IPS DF 6.9 (cell line): ENCODE measurements at places on chromosomes 7 and 10.

- no peak for DNase-seq
These were observed 46.4 kb upstream of the DPYSL4 start for GRCh38 chr10:132140167-132140925.

DNA sequence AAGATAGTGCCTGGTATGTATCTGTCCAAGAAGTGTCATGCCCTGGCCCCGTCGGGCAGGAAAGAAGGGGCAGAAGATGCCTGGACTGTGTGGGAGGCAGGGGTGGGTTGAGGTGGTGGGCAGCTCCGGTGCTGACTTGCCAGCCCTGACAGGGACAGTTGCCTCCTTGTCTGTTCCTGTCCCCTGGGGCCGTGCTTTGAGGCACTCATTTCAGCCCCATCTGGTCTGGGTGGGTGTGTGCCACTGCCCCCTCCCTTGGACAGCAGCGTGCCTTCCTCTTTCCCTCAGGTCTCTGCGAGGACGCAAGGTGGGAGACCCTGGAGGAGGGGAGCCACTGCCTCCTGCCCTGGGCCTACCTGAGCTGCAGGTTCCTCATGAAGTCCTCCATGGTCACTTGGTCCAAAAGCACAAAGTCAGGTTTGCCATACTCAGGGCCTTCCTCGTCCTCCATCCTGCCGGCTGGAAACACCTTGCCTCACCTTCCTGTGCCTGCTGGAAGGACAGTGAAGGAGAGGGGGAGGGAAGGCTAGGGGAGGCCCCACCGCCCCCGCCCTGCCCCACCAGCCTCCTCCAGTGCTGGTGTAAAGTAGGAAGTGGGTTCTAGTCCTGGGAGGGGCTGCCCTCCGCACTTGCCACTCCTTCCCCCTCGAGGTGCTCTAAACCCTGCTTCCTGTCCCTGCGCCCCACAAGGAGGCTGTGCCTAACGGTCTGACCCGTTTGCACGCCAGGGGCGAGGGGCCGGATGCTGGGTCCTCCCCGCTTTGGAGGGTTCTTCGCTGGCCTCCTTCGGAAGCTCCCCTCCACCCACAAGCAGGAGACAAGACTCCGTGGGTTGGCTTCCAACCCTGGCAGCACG lies at the start of gene MYO1G:
MYO1G (minus strand) TSS at position 505 of the 856 bp plus-strand sequence; CDS start at position 451, 54 bp downstream.
- DNase-seq, result no peak

DNA sequence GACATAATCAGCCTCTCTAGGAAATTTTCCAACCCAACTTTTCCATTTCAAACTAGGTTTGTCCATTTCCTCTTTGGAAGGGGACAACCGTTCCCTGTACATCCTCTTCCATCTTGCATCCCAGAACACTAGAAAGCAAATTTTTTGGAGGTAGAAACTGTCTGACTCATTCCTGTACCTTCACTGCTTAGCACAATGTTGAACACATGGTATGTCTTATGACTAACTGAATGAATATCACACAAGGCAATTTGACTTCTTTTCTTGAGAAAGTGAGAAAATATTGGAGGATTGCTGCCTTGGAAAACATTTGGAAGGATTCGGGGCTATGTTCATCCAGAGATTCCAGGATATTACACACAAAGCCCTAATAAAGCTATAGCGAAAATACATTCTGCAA lies 289.1 kb downstream of the FGFR2 start:
- no peak for DNase-seq

GRCh38 chr10:17443707-17444387 lies 10.5 kb downstream of the ST8SIA6 start:
- no peak for DNase-seq

GRCh38 chr10:112716076-112716475 lies 234.0 kb upstream of the TCF7L2 start:
- DNase-seq, result no peak

DNA sequence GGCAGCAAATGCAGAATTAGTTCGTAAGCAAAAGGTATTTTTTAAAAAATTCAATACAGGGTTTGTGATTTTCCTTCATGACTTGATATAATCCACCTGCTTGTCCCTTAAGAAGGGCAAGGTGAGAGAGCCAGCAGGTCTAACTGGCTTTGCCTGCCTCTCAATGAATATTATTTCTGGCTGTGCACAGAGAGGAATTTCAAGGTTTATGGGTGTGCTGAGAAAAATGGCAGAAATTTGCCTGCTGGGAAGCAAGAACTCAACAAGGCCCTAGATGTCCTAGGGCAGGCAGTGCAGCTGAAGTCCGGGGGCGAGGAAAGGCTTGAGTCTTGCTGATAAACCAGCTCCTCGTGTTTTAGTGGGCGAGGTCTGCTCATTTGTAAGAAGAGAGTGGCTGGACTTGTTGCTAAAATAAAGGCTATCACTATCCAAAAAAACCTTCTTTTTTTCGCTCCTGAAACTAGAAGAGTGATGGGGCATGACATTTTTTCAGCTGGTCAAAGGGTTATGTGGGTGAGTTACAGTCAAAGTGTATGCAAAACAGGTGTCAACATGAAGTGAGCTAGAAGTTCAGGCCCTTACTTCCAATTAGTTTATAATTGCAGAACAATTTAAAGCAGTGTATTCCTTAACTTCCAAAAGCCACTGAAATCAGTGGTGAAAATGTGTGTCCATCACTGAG lies 385.8 kb upstream of the KLF6 start:
- no peak for DNase-seq

- peak; percentile 9 for DNase-seq
These were observed 166.0 kb downstream of the NRG3 start for GRCh38 chr10:82041018-82041417.

DNA sequence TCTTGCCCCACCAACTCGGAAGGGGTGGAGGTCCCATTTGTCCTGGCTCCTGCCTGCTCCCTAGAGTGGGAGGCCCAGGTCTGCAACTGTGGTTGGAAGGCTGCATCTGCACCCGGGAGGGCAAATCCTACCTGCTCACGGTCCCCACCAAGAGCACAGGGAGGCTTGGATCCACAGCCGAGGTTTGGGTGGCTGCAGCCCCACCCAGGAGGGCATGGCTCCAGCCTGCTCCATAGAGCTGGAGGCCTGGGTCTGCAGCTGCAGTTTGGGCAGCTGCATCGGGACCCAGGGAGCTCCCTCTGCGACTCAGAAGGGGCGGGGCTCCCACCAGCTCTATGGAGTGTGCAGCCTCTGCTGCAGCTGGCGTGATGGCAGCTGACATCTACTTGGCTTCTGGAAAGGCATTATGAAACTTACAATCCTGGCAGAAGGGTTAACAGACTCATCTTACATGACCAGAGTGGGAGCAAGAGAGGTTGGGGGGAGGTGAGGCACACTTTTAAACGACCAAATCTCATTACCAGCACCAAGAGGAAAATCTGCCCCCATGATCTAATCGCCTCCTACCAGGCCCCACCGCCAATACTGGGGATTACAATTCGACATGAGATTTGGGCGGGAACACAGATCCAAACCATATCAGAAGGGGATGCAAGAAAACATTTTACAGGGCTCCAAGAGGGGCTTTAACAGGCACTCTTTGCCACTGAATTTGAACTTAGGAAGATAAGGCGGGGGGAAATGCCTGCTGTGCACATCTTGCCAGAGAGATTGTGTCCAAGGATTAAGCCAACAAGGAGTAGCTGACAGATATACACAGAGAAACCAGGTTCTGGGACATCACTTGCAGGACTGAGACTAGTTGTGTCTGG lies 8.2 kb upstream of the BLVRA start:
- DNase-seq, result no peak

DNA sequence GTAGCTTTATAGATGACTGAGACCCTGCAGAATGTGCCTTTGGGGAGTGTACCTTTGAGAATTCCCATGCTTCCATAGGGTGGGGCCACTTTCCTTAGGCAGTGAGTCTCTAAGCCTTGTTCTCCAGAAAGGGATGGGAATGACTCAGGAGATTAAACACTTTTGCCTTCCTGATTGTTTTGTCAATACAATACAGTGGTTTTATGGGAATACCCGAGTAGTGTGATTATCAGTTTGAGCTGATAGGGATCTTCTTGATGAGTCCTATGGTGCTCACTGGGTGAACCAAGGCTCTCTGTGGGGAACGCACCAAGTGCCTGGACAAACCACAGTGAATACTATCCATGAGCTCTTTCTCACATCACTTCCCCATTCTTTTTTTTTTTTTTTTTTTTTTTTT lies 6.3 kb downstream of the MYOF start:
- no peak for DNase-seq

DNA sequence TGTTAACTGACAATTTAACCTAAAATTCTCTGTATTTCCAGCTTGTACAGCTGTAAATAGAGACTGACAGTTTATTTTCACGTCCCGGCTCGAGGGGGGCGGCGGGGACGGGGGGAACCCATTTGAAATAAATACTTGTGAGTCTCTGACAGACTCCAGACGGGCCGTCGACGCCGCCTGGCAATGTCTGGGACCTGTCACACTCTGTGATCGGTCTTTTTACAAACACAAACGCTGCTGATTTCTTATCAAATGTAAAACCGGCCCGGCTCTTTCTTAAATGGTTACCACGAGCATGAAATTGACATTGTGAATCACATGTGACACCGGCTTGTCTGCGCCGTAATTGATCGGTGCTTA lies 57.0 kb downstream of the UNCX start:
- no peak for DNase-seq

DNA sequence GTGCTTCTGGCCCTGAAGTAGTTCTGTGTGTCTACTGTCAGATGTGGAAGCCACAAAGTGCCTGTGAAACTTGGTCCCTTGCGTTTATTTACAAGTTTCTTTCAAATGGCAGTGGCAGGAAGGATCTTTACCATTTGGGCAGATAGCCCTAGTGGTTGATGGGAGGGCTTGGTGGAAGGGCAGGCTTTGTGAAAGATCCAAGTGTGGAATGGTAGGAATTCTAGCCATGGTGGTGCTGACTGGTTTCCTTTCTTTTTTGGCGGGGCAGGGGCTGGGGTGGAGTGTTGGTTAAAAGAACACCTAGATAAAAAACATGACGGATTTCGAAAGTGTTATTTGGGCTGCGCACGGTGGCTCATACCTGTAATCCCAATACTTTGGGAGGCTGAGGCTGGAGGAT lies 27.0 kb downstream of the AUTS2 start:
- no peak for DNase-seq

DNA sequence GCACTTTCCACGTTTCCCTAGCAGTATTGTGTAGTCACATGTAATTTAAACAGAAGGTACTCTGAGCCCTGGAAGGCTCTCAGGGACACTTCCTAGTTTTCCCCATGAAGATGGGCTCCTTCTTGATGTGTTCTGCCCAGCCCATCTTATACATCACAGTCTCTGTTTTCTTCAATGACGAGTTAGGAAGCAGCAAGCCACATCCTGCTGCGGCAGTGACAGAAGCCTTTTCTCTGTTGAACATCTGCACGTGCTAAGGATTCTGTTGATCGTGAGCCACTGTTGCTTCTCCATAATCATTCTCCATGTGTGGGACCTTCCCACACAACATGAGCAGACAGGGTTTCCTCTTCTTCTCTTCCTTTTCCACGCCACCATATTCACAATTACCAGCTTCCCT lies 298.0 kb upstream of the IMMP2L start:
- DNase-seq, result no peak

DNA sequence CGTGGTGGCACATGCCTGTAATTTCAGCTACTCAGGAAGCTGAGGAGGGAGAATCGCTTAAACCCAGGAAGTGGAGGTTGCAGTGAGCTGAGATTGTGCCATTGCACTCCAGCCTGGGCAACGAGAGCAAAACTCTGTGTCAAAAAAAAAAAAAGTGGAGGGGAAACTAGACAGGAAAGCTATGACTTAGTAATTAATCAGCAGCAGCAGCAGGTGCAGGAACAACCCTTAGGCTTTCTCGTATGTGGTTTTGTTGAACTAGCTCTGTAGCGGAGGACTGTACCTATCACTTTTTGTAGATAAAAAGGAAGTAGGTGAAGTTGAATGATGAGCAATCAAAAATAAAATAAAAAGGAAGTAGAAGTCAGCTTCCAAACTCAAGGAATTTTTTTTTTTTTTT lies 76.9 kb upstream of the KMT2C start:
- no peak for DNase-seq

GRCh38 chr7:3242398-3242972 lies 58.6 kb upstream of the SDK1 start:
- DNase-seq, result no peak
